LHCN-M2 (cell line): ENCODE measurements at places on chromosomes 6 and 20.
A peak's percentile ranks its signal among the peaks of the same experiment; 100 is the strongest.

DNA sequence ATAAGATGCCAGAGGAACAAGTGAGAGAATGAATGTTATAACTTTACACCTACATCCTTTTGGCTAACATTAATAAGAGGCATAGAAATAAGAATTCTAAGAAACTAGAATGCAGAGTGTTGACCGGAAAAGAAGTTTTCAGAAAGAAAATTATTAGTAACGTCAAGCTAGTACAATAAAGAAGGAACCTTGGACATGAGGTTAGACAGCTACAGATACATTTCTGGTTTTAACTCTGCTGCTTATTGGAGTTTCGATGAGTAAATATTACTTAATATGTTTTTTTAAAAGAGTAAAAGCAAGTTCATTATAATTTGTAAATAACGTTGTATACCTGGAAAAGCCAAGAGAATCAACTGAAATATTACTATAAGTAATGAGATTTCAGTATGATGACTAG is 22.7 kb downstream of the TAB2 start:
- no peak for DNase-seq

- DNase-seq = no peak
Measured at GRCh38 chr6:29633534-29633905, 537 bp upstream of the GABBR1 start.

DNA sequence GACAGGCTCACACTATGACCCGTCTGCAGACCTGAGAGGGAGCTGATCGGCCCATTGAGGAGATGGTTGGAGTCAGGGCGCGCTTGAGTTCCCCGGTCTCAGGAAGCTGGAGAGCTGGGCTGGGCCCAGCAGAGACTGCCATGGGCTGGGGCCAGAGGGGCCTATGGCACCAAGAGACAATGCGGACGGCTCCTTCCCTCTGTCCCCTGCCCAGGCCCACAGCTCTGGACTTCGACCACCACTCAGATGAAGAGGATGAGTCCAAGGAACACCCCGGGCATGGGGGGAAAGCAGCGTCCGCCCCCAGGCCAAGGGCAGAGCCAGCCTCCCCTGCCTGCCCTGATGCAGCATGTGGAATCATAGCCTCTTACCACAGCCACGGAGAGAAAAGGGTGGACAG is 40.2 kb upstream of the PHACTR3 start:
- no peak for DNase-seq

DNA sequence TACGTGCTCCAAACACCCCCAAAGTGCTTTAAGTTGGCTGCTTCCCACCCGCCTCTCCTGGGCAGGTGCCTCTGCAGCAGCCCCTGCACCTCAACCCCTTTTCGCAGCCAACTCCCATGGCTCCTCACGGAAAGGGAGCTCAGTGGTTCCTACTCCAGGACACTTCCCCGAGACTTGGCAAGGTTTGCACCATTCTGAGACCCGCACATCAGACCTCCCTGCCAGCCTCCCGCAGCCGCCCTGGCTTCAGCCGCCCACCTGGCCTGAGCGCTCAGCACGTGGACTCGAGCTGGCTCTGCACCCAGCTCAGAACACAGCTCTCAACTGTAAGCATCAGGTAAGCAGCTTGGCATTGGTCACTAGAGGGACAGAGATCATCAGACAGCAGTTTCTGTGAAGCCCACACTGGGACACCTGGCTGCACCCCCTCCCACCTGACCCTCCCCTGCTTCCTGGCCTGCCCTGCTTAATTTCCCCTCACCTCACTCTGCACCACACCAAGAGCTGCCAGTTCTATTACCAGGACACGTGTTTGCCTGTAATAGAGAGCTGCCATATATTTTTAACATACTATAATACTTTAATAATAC is 28.5 kb downstream of the GMDS start:
- no peak for DNase-seq

- DNase-seq = no peak
Measured at GRCh38 chr6:46367354-46368168, 123.7 kb downstream of the RCAN2 start.

GRCh38 chr6:137291441-137291840 is 72.3 kb upstream of the IFNGR1 start:
- DNase-seq = peak; percentile 95

DNA sequence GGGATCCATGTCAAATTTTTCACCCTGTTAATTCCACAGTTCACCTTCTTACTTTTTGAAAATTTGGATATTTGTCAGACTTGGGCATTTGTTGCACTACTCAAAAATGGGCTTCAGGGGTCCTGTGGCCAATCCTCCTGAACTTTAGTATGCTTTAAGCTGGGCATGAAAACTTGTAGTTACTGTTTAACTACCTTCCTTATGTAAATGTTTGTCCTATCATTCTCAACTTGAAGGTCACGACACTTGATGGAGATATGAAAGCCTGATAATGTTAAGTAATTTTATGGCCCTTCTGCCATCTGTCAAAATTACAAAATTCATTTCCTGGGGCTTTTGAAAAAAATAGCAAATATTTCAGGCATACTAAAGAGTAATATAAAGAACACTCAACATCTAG is 4.2 kb upstream of the ZNF311 start:
- no peak for DNase-seq

GRCh38 chr6:41937861-41938574 is 3.6 kb downstream of the CCND3 start:
- DNase-seq = peak; percentile 63

GRCh38 chr6:149129371-149130077 is 188.0 kb upstream of the TAB2 start:
- DNase-seq = peak; percentile 72

- DNase-seq = no peak
Measured at GRCh38 chr20:58514321-58515232, 622 bp downstream of the APCDD1L start.

DNA sequence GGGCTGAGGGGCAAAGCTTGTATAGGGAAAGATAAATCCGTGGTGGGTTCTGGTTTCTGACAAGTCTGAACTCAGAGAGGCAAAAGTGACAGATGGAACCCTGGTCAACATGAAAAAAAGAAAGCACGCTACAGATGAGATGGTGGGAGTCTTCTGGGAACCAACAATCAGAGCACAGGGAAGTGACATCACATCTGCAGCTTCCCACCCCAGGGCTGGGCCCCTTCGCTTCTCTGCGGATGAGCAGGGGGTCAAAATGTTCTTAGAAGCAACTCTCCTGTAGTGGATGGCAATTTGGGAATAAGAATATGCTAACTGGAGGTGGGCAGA is 129.2 kb upstream of the AKAP12 start:
- DNase-seq = no peak

DNA sequence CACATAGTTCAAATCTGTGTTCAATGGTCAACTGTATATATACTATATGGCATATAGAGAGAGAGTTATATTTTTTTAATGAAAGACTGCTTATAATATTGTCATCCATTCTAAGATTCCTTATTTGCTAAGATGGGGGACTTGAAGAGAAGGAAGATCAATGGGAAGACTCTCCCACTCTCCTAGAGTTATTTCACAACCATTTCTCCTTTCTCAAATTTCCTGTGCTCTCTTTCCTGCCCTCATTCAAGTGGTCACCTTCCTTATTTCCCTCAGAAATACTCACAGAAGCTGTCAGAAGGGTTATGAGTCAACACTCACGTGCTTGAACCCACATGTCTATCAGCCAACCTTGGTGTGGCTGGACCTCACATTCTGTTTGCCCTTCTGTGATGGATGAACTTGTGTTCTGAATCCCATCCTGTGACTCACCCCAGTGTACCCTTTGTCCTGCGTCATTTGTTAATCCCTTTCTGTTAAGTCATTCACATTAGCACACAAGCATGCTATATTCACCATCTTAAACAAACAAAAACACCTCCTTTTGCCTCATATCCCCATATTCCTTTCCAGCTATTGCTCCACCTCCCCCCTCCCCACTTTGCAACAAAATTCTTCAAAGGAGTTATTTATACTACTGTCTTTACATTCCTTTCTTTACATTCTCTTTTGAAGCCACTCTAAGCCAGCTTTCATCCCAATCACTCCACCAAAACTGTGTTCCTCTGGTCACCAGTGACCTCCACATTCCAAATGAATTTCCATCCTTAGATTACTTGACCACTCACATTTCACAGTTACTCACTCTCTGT is 279.3 kb upstream of the TCF21 start:
- DNase-seq = peak; percentile 100

DNA sequence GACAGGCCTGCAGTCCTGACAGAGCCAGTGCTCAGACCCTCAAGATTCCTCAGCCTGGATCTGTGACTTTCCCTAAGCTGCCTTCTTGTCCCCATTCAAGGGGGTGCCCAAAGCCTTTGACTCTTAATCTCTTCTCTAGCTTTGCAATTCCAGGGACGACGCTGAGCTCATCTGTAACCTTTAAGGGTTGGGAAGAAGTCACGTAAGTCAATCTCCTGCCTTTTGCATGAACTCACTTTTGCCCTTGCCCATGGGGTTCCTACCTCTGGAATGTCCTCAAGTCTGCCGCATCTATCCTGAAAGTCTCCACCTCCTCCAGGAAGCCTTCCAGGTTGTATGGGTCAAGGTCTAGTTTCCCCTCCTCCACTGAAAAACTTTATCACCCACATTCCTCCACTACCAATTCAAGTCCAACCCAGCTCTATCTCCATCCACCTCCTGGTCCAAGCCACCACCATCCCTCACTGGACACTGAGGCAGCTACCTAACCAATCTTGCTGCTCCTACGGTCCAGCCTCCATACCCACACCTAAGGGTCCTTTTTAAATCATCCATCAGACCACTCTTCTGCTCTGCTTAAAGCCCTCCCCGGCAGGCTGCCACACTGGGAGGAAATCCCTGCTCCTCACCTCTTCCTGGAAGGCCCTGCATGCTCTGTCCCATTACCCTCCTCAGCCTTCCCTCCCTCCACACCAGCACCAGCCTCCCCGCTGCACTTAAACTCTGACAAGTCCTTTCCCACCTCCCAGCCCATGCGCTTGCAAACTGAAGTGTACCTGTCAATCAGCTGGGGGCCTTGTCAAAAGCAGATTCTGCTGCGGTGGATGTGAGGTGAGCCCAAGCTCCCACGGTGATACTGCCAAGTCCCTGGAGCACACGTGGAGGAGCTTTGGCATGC is 29.7 kb downstream of the PREX1 start:
- DNase-seq = no peak

DNA sequence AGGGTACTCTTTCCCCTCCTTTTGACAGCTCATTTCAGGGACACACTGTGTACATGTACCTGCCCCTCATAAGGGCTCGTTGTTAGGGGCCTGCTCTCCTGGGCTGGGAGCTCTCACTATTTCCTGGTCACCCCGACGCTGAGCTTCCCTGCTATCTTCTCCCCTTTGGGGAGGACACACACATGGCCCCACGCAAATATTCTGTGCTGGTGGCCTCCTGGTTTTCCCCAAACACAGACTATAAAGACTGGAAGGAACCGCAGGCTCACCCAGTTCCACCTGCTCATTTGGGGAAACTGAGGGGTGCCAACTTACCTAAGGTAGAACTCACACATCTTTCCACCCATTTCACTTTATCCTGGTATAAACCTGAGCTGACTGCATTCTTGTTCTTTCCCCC is 301.4 kb upstream of the SUPT3H start:
- no peak for DNase-seq

GRCh38 chr20:11776687-11777086 is 141.0 kb upstream of the BTBD3 start:
- DNase-seq = no peak

- no peak for DNase-seq
Measured at GRCh38 chr6:13560651-13561044, 13.8 kb upstream of the SIRT5 start.

- DNase-seq = no peak
Measured at GRCh38 chr6:34945317-34945716, 56.3 kb downstream of the ANKS1A start.

DNA sequence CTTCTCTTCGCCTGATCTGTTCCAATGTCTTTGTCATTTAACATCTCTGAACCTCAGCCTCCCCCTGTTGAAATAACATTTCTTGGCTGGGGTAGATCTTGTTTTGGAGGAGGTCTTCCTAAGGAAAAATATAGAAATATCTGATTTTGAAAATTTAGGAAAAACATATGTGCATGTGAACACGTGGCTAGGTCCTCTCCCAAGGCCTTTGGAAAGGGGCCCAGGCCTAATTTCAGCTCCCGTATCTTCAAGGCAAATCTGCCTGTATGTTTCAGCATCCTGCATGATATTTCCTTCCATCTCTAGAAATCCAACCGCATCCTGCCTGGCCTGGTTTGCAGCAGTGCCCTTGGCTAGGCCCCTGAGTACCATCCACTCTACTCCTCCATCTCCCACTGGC is 261.2 kb downstream of the PHACTR1 start:
- DNase-seq = no peak
